T-cell (primary cell): ENCODE measurements at places on chromosomes 12 and 14.

DNA sequence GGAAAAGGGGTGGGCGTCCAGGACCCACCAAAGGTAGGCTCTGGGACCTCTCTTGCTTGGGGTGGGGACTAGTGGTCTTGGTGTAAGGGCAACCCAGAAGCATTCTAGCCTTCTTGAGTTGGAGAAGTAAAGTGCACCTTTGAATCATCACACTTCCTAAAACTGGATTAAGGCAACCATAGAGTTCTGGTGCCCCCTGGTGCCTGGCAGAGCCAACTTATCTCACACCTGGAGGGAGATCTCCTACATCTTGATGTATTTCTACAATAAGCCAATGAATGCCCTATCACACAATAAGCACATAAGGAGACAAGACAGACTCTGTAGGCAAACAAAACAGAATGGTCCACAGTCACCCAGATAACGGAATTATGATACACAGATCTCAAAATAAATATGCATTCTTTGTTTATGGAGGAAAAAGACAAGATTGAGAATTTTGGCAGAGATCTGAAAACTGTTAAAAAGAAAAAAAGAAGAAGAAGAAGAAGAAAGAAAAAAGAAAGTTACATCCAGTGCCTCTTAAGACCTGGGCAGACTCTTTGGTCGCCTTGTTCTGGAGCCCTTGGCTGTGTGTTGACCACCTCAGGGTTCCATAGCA is 95.9 kb upstream of the PPP2R5C start:
- peak; percentile 9 for DNase-seq

DNA sequence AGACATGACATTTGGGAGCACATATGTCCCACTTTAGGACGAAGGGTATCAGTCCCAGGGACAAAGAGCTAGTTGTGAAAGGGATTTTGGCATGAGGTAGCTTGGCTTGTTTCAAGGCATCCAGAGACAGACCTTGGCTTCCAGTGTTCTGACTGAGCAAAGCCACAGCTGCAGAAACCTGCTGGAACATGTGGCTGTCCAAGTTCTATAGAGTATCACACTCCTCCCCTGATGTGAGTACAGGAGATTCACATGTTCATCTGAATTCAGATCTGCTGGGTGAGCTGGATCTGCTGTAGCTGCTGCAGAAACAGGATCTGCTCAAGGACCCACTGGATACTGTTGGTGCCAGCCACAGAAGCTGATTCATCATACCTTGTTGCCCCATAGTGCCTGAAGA is 10.1 kb upstream of the C14orf39 start:
- DNase-seq = no peak

GRCh38 chr12:52810554-52810953 is 3.4 kb downstream of the KRT4 start:
- DNase-seq = no peak

- DNase-seq = no peak
These were observed 50.8 kb upstream of the SAV1 start for GRCh38 chr14:50718949-50719348.

DNA sequence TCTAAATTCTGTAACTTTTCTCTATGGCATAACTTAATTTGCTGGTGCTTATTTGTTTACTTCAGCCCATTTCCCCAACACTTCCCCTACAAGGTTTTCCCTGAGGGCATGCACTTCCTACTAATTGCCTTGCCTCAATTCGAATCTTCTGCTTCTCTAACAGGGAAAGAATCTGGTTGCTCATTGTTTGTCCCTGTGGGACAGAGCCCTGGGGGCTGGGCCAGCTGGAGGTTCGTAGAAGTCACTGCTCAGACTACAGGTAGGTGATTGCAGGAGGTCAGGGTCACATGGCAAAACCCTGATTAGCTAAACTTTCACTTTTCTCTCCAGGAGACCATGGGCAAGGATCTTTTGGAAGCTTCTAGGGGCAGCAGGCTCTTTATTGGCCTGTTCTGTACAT is 72.0 kb downstream of the ZFC3H1 start:
- DNase-seq = no peak

DNA sequence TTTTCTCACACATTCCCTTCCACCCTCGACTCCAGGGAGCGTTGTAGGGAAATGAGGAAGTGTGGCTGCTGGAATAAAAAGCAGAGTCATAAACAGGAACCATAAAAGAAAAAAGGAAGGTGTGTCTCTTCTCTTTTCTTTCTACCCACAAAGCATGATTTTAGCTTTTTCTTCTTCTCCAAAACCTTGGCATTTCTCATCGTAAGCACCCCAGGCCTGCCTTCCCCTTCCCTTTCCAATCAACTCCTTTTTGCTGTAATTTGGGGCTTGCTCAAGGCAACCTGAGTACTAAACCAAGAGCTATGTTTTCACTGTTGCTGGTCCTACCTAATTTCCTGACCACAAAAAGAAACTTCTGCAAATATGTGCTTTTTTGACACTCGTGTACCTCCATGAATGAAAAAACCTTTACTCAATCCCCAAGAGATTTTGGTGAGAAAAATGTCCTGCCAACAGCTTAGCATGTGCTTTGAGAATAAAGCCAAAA is 9.2 kb downstream of the PLBD1 start:
- DNase-seq = no peak

GRCh38 chr12:127619869-127620734 is 646.9 kb upstream of the TMEM132C start:
- DNase-seq = no peak

DNA sequence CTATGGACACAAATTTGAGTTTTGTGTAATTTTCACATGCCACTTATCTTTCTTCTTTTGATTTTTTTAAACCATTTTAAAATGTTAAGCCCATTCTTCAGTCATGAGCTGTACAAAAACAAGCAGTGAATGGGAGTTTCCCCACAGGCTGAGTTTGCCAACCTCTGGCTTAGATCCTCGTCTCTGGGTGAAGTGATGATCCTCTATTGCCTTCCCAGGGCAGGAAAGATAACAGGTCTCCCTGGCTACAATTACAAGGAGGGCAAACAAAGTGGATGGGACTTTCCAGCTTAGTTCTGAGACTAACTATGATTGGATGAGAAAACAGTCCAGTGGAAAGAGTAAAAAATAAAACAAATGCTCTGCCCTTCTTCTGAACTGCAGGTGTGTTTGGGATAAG is 203.7 kb downstream of the SPTSSA start:
- no peak for DNase-seq

DNA sequence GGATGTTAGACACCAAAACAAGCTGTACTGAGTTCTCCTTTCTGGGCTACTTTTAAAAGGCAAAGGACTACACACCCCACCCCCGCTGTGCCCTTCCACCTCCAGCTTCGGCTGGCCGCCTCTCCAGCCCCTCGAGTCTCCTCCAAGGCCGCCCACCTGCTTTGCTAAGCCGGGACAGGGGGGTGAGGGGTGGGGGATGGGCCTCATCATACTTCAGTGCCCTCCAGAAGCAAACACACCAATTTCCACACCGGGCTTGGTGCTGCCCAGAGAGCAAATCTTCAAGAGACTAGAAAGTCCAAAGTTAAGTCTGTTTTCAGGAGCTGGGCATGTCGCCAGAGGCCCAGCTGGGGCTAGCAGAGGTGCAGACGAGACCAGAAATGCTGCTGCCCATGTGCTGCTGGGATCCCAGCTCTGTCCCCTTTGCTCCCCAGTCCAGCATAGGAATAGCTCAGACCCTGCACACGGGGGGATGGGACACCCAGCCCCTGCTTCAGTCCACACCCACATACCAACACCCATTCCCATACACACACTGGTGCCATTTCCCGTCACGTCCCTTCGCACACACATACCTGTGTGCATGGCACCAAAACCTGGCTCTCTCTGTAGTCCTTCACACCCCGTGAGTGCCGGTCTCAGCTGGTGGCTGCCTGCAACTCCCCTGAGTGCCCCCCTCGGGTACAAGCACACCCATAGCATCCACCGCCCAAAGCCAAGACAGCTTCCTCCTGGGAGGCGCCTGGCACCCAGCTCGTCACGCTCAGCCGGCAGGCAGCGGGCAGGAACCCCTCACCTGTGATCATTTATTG is 1.0 kb downstream of the SLC6A12 start:
- no peak for DNase-seq

GRCh38 chr12:58481811-58482210 is 438.5 kb downstream of the LRIG3 start:
- no peak for DNase-seq

GRCh38 chr12:11524446-11524845 is 125.0 kb upstream of the ETV6 start:
- no peak for DNase-seq

- peak; percentile 97 for DNase-seq
These were observed 775 bp upstream of the ARID2 start for GRCh38 chr12:45728630-45729232.

DNA sequence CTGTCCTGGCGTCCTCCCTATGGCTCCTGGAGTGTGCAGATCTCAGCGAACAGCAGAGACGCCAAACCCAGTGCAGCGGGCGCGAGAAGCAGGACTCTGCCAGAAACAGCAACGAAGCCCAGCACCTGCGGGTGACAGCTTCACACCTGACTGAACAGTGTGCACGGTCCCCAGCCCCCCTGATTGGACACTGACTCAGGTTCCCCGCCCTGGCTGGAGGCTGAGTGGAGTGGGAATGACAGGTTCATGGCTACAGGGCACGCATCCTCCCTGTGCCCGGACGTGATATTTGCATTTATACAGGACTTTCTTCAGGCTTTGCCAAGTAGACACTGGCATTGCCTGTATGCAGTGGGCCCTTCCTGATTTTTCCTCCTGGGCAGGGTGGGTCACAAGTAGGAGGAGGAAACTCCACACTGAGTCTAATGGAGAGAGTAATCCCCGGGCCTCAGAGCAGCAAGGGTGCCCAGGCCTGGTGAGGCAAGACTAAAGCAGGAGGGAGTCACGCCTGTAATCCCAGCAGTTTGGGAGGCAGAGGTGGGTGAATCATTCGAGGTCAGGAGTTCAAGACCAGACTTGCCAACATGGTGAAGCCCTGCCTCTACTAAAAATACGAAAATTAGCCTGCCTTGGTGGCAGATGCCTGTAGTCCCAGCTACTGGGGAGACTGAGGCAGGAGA is 71.6 kb downstream of the ASCL4 start:
- no peak for DNase-seq

DNA sequence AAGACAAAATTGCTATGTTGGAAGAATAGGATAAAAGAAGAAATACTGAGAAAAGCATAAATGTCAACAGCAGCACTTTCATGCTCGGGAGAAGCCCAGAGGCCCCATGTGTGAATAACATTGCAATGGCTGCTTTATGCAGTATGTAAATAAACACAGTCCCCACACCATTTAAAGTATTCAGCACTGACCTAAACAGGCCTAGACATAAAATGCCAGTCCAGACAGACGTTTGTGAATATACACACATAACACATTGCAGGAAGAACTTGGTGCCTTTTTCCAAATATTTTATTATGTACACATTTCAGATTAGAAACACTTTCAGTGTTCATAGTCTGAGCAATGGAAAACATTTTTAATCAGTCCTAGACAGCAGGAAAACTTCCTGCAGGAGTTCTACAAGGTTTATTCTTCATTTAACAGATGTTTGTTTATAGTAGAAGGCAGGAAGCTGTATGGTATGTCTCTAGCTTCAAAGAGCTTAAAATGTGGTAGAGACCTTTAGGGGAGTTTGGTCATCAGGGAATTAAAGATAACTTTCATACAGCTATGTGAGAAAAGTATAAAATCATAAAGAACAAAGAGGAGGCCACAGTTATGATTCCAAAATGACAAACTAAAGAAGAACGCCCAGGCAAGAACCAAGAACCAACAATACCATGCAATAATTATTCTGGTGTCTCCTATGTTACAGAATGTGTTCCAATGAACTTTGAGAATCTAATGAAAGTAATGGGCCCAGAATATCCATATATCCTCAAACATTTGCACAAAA is 30.6 kb upstream of the SLC38A2 start:
- DNase-seq = no peak

DNA sequence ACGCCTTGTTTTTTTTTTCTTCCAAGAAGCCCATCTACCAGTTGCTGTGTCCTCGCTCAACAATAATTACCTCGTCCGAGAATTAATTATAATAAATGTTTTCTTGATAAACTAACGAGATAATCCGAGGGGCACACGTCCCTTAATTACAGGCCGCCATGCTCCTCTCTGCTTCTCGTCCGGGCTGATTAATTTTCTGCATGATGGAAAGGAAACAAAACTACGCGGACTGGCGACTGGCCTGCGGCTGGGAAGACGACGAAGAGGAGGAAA is 2.2 kb downstream of the OTX2 start:
- DNase-seq = no peak

GRCh38 chr12:64779354-64779974 is 20.3 kb upstream of the GNS start:
- no peak for DNase-seq

GRCh38 chr12:38588624-38589305 is 272.2 kb downstream of the ALG10B start:
- no peak for DNase-seq

- DNase-seq = no peak
These were observed 10.3 kb upstream of the ELK3 start for GRCh38 chr12:96183734-96184370.

DNA sequence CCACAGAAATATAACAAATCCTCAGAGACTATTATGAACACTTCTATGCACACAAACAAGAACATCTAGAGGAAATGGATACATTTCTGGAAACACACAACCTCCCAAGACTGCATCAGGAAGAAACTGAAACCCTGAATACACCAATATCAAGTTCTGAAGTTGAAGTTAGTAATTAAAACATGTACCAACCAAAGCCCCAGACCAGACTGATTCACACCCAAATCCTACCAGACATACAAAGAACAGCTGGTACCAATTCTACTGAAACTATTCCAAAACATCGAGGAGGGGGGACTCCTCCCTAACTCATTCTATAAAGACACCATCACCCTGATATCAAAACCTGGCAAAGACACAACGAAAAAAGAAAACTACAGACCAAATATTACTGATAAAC is 114.7 kb upstream of the CCDC175 start:
- no peak for DNase-seq

DNA sequence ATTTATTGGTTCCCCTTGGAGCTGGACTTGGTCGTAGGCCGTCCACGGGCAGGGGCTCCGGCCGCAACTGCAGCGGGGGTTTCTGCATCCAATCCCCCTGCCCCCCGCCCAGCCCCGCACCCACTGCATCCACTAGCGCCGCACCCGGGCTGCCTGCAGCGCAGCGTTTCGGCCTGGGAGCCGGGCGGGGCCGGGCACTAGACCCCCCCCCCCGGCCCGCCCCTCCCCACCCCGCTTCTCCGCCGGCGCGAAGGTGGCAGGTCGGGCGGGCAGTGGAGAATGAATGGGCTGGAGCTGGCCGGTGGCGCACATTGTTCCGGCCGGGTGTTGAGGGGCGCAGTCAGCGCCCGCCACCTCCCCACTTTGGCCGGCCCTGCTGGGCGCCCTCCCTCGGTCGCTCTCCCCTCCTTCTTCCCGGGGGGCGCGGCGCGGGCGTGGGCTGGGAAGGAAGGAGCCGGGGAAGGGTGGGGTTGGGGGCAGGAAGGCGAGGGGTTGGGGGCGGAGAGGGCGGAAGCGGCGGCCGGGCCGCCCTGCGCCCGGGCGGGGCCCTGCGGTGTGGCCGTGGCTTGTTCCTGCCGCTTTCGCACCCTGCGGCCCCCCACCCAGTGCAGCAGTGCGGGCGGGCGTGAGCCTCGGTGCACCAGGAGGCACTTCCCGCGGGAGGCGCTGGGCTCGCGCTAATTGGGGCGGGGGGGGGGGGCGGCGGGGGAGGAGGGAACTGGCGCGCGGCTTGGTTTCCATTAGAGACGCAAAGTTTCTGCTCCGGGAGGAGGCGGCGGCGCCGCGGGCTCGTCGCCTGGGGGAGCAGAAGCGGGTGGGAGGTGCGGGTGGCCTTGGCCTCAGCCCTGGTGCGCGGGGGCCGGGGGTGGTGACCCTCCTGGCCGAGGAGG is 841 bp downstream of the CALM1 start:
- peak; percentile 56 for DNase-seq

GRCh38 chr12:70918321-70918720 is 2.2 kb downstream of the PTPRR start:
- DNase-seq = no peak

- DNase-seq = no peak
These were observed 1106.9 kb downstream of the TMTC2 start for GRCh38 chr12:83793616-83794015.
